Epithelial cell of prostate (primary cell): ENCODE measurements at places on chromosomes 11 and 22.

- no peak for DNase-seq
Measured at GRCh38 chr11:20310137-20310536, 53.4 kb upstream of the HTATIP2 start.

- DNase-seq: no peak
Measured at GRCh38 chr22:42145175-42145574, 14.6 kb upstream of the CYP2D6 start.

GRCh38 chr11:70468256-70469195 lies 70.2 kb downstream of the CTTN start:
- no peak for DNase-seq

GRCh38 chr22:33302049-33302545 lies 243.9 kb upstream of the SYN3 start:
- no peak for DNase-seq

GRCh38 chr11:63535734-63536133 lies 874 bp upstream of the PLAAT4 start:
- no peak for DNase-seq

DNA sequence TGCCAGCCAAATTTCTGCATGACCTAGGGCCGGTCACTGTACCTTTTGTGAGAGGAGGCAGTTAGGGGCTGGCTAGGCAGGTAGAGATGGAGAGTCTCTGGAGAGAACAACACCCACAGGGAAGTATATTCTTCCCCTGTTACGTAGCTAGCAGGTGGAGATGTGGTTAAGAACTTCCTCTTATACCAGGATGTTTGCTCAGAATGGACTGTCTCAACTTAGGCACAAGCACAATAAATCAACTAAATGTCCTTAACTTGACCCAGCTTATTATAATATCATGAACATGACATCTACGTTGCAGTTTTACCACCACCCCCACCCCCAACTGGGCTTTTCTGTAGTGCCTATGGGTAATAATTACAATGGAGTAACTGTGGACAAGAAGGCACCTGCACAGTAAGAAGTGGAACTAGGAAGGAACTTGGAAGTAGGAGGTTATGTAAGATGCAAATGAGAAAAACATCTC lies 60.7 kb upstream of the MPEG1 start:
- peak; percentile 68 for DNase-seq

DNA sequence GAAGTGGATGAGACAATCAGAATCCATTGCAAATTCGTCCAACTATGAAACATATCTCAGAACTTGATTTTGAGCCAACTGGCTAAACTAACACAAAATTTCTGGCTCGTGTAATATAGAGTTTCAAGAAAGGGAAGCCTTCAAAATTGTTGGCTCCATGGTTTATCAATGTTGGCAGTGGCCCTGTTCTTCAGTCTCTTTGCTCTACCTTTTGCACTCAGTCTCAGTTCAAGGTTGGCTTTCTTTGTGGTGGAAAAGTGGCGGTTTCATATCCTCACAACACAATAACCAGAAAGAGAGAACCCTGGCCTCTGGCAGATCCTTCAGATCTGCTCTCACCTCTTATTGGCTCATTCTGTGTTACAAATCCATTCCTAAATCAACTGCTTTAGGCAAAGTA lies 473.8 kb upstream of the API5 start:
- DNase-seq: no peak

DNA sequence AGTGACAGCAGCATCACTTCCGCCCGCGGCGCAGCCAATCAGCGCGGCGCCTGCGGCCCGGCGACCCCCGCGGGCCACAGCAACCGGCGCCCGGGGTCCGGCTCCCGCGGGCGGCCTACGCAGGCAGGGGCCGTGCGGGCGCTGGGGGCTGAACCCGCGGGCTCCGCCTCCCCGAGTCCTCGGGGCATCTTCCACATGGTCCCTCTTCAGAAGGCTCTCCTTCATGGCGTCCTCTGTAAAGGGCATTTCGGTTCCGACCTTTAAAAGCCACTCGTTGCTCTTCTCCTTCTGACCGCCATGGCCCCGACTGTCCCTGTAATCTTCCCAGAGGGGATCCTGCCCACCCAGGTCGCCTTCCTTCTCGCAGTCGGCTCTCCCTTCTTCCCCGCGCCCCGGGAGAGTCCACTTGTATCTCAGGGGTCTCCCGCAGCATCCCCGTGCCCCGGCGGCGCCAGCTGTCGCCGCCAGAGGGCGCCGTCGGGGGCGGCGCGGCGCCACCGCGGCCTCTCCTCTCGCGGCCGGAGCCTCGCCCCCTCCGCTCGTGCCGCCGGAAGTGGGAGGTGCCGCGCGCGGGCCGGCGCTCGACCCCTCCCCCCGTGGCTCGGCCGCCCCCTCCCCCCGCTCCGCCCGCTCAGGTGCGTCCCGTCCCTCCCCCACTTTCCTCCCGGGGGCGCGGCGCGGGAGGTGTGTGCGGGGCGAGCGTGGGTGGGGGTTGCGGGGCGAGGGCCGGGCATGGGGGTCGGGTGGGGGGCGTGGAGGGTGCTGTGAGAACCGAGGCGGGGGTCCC lies at the start of gene RNF214:
TSS of gene RNF214 (plus strand) at position 580 of the 787 bp plus-strand sequence. CDS start 1,602 bp downstream, outside the sequence.
- DNase-seq: peak; percentile 16

GRCh38 chr11:36578458-36578857 lies 10.7 kb downstream of the RAG1 start:
- DNase-seq: no peak

GRCh38 chr11:44694443-44694842 lies 32.3 kb upstream of the TSPAN18 start:
- no peak for DNase-seq

- no peak for DNase-seq
Measured at GRCh38 chr11:71459076-71459766, 6.2 kb downstream of the NADSYN1 start.

DNA sequence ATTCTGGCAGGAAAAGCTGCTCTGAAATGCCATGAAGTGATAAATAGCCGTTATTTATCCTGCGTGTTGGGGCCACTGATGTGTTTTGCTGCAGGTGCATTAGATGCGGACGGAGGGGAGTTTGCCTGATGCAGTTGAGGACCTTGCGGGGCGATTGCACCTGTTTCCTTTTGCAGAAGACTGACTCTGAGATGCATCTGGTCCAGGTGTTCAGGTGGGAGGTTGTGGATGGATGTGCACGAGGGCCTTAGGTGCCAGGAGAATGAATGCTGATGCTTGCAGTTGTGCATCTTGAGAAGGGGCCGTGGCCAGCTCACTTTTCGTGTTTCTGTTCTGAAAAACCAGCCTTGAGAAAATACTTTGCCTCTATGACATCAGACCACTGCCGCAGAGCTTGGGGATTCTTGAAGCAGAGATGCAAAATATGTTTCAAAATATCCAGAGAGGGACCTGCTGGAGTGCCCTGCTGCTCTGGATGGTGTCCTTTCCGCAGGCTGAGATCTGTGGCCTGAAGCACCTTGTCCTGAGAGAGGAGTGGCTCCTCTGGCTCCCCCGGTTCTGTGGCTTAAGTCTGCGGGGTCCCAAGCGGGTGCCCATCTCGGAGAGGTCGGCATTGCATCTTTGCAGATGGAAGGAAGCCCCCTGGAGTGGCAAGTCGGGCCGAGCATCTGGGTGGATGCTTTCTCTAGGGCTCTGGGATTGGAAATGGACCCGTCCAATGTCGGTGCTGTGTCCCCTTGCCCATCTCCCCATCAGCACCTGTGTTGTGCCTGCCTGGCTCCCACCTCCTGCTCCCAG lies 1031.1 kb downstream of the TBC1D22A start:
- DNase-seq: no peak

- DNase-seq: no peak
Measured at GRCh38 chr22:38075961-38076360, 8.0 kb downstream of the SLC16A8 start.

- no peak for DNase-seq
Measured at GRCh38 chr11:79906164-79906563, 465.3 kb upstream of the TENM4 start.

- no peak for DNase-seq
Measured at GRCh38 chr11:60085909-60086308, 2.6 kb upstream of the MS4A2 start.

DNA sequence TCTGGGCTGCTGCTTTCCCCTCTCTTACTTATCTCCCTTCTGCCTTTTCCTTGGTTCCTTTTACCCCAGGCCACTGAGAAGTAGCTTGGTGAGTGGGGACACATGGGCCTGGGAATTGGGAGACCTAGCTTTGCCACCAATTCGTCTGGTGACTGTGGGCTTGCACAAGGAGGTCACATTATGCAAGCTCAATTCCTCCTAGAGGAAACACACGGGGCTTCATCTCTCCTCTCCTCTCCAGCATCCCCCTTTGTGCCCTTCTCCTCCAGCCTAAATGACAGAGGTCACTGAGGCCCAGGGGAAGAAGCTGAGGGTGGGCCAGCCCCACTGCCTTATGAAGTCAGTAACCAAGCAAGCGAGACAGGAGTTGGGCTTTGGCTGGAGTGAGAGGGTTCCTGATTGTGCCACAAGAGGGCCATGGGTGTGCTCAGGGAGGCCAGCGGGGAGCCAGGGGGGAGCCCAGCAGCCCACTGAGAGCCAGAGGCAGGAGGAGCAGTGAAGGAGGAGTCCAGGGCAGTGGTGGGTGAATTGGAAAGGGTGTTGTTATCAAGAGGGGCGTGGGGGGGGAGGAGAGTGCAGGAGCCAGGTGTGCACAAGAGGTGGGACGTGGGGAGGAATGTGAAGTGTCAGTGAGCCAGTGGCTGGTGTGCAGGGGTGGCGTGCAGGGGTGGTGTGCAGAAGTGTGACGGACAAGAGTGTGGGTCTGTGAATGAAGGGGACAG lies 2.0 kb downstream of the CLCF1 start:
- no peak for DNase-seq

- DNase-seq: no peak
Measured at GRCh38 chr11:61328351-61328750, 4.6 kb downstream of the DDB1 start.

DNA sequence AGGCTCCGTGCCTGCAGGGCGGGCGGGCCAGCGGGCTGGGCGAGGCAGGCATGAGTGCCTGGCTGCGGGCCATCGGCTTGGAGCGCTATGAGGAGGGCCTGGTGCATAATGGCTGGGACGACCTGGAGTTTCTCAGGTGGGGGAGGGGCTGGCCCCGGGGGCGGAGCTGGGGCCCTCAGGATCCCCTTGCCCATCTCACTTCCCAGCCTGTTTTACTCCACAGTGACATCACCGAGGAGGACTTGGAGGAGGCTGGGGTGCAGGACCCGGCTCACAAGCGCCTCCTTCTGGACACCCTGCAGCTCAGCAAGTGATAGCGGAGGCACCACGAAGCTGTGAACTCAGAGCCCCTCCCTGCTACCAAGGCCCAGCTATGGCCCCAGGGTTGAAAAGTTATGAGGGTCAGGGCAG lies 5.9 kb downstream of the PHOX2A start:
- DNase-seq: no peak
